ENCODE measurements at places on chromosomes 12 and 14.

DNA sequence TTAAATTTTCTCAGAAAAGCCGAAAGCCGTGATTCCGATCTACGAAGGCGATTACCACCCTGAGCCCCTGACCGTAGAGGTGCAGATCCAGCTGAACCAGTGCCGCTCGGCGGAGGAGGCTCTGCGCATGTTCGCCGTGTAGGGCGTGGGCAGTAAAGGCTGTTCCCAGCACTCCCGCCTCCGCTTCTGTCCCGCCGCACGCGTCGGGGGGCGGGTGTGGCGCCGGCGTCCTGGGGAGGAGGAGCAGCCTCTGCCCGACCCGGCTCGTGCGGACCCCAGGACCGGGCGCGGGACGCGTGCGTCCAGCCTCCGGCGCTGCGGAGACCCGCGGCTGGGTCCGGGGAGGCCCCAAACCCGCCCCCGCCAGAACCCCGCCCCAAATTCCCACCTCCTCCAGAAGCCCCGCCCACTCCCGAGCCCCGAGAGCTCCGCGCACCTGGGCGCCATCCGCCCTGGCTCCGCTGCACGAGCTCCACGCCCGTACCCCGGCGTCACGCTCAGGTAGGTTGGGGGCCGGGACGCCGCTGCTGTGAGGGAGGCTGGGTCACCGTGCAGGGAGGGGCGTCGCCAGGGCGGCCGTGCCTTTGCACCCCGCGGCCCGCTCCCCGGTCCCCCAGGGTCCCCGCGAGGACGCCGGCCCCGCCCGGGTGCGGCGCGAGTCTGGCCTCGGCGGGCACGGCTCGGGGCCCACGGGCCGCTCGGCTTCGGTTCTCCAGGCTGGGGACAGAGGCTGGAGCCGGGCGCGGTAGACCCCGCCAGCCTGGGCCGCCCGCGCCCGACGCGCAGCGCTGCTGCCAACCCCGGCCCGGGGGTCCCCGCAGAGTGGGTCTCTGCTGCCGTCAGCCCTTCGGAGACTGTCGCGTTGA, at the start of gene B3GNT4:
Gene B3GNT4, plus strand, starts transcription at position 409 of the 866 bp plus-strand sequence. CDS start 910 bp downstream, outside the sequence.
- DNase-seq: peak; percentile 67

- DNase-seq: no peak
Observed at GRCh38 chr12:27733052-27733656, 22.5 kb downstream of the MRPS35 start.

DNA sequence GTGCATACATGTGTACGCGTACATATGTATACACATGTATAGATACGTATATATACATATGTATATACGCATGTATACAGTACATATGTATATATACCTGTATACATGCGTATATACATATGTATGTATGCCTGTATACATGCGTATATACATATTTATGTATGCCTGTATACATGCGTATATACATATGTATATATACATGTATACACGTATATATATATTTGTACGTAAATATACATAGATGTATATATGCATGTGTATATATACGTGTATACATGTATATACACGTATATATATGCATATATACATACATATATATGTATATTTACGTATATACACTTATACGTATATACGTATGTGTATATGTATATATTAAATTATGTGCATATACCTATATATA, 93.9 kb upstream of the ABCD2 start:
- DNase-seq: no peak

GRCh38 chr12:43882578-43883178, 46.8 kb downstream of the TMEM117 start:
- DNase-seq: no peak

- no peak for DNase-seq
Observed at GRCh38 chr14:102419276-102419675, 56.5 kb downstream of the TECPR2 start.

- DNase-seq: no peak
Observed at GRCh38 chr12:116392061-116392460, 114.6 kb upstream of the MED13L start.

DNA sequence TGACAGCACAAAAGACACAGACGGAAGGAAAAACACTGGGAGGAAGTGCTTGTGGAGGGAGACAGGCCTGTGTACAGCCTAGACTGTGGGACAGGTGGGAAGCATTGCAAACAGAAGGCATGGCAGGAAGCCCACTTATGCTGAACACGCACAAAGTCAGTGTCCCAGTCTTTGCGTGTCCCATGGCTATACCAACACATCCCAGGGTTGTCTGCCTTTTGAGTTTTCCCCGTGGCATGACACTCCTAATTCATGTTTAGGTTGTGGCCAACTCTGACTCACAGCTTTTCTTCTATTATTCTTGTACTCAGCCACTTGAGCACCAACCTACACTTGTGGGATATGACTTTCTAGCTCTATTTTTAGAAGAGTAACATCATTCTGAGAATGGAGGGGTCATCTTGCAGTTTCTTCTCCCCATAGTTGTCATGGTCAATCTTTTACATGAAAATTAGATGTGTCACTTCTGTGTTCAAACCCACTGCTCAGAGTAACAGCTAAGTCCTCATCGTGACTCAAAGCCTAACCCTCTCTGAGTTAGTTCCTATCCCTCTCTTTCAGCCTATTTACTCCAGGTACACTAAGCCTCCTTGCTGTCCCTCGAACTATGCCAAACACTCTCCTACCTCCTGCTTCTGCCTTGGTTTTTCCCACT, 27.5 kb upstream of the JPH4 start:
- no peak for DNase-seq

GRCh38 chr14:65290830-65291229, 121.7 kb upstream of the FUT8 start:
- DNase-seq: no peak

- DNase-seq: no peak
Observed at GRCh38 chr14:73786636-73787485, 64.8 kb upstream of the PTGR2 start.

DNA sequence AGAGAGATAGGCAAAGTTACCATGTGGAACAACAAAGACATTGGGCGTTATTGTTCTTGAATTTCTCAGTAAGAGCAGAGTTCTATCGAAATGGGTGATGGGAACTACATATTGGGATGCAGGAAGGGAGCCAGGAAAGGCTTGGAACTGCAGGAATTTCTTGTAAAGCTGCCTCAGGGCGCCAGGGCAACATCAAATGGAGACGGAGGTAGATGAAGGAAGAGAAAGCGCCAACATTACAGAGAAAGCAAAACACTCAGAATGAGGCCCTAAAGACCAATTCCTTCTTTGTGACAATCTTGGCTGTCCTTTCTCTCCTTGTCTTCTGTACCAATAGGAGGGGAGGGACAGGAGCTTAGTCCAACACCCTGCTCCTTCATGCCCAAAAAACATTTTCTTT, 148.4 kb downstream of the RPAP3 start:
- no peak for DNase-seq

DNA sequence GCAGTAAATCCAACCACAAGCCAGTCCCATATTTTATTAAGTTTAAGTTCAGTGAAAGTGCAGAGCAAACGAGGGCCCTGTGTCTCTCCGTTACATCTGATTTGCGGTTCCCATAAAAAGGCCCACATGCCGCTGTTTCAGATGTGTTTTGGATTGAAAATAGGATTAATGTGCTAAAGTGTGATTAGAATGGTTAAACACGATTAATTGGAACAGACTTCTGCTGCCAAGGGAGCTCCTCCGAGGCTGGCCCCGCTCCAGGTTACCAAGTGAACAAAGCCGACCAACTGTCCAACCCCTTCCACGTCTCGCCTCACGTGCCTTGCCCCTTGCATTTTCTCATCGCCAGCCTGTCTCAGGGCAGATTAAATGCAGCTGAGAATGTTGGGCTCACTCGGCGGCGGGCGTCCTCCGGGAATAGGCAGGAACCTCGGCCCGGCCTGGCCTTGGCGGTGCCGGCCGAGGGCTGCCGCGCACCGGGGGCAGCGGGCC, 166.5 kb upstream of the GSC start:
- DNase-seq: peak; percentile 89

DNA sequence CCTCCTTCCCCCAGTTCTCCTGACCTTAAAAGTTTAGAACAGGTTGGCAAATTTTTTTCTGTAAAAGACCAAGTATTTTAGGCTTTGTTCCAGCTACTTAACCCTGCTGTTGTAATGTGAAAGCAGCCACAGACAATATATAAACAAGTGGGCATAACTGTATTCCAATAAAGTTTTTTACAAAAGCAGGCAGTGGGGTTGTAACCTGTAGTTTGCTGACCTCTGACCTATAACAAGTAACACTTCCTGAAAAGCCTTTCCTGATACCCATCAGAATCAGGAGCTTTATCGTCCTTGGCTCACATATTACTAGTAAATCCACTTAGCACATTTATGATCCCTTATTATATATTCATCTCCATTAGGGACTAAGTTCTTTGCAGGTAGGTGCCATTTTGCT, 13.1 kb upstream of the SMARCC2 start:
- DNase-seq: no peak

DNA sequence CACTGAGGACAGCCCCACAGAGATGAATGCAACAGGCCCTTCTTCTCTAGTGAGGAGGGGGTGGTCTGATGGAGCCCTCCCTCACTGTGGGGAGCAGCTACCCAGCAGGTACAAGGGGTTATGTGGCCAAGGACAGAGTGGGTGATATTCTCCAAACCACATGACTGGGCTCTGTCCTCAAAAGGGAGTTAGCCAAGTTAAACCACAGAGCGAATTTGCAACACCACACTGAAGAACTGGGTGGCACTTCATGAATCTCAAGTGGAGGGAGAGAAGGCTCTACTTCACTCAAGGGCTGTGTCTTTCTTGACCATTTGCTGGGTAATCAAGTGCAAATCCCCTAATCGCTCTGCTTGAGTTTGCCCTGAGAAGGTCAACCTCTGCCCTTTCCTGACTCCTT, 12.5 kb downstream of the GPR68 start:
- no peak for DNase-seq

DNA sequence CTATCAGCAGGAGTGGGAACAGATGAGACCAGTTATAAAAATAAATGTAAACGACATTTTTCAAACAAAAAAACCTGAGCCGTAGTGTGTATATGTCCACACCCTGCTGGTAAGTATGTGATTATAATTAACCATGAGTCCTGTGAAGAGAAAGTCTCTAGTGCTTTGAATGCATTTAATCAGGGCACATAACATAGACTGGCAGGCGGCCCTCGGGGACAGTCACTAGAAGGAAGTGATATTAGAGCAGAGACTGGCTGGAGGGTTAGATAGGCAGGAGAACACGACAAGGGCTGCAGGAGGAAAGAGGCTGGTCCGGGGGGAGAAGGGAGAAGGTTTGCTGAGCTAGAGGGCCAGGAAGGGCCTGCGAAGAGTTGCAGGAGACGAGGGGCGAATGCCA, 23.8 kb upstream of the ELK3 start:
- no peak for DNase-seq

GRCh38 chr12:93762912-93763553, 85.9 kb downstream of the CRADD start:
- no peak for DNase-seq

DNA sequence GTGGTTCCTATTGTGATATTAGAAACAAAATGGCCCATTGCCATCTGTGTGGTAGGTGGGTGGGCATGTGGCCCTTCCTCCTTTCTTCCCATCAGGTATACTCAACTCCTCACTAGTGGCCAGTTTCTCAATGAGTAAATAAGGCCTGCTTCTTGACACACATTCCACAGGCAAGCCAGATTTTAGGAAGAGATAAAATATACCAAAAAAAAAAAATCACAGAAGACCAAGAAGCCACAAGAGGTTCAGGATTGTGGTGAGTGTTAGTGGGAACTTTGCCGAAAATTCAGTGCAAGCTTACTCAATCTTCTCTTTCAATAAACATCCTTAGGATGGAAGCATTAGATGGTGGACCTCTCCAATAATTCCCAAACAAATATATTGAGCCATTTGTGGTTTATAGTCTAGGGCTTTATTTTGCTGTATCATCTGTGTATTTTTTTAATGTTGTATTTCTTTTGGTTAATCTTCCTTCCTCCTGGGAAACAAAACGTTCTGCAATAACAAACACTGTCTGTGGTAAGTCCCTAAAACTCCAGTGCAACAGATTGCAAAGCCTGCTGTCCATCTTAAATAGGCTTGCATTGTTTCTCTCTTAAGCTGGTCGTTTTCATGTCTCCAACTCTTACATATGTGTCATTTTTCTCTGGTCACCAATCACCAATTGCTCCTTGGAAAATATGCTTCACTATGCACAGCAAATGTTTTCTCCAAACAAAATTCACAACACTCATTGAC, 289.9 kb upstream of the KITLG start:
- no peak for DNase-seq

GRCh38 chr12:53212931-53213330, 5.9 kb upstream of the ITGB7 start:
- DNase-seq: no peak

GRCh38 chr12:87807086-87807485, 222.1 kb downstream of the C12orf50 start:
- no peak for DNase-seq

DNA sequence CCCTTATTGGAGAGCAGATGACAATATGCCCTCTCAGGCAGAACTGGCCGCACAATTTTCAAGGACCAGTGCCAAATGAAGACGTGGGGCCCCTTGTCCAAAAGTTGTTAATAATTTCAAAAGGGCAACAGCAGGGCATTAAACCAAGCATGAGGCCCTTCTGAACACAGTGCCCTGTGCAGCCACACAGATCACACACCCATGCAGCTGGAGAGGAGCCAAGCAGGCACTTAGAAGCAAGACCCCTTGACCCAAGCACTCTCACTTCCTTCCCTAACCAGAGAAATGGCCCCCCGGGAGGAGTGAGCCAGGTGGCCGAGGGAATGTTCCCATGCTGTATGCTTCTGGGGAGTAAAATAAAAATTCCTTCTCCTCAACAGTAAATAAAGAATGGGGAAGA, 114.0 kb upstream of the TMPO start:
- DNase-seq: no peak

- no peak for DNase-seq
Observed at GRCh38 chr12:325906-326305, 63.2 kb downstream of the KDM5A start.

DNA sequence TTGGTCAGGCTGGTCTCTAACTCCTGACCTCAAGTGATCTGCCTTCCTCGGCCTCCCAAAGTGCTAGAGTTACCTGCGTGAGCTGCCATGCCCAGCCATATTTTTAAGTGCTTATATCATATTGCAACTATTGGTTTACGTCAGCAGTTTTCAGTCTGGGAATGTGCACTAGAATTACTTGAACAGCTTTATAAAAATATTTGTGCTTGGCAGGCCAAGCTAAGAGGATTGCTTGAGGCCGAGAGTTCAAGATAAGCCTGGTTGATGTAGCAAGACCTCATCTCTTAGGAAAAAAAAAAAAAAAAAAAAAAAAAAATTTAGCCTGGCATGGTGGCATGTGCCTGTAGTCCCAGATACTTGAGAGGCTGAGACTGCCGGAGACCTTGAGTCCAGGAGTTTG, 17.1 kb downstream of the KIAA0586 start:
- no peak for DNase-seq

- DNase-seq: no peak
Observed at GRCh38 chr12:57079821-57080220, 1.2 kb upstream of the NEMP1 start.

GRCh38 chr14:52551696-52552062, 626 bp downstream of the TXNDC16 start:
- no peak for DNase-seq

- no peak for DNase-seq
Observed at GRCh38 chr12:93846936-93847516, 169.9 kb downstream of the CRADD start.

- DNase-seq: no peak
Observed at GRCh38 chr14:53054457-53054856, 98.7 kb downstream of the DDHD1 start.

GRCh38 chr12:68303850-68304249, 28.3 kb downstream of the MDM1 start:
- DNase-seq: no peak
